ENCODE measurements at places on chromosomes 7 and 10. TPM values are rescaled to one million over a fixed set of nuclear protein-coding genes. Genes with fewer than 3 reads are reported as not detected.

- no peak overlapping the region for H3K27ac ChIP-seq
- DNase-seq: no peak
- peaks cover 24% of the 10 kb centered on the region for H3K4me1 ChIP-seq
- H3K36me3 ChIP-seq: no peaks in the 10 kb centered on the region
These were observed 18.2 kb downstream of the SNX8 start for GRCh38 chr7:2295936-2296620.

DNA sequence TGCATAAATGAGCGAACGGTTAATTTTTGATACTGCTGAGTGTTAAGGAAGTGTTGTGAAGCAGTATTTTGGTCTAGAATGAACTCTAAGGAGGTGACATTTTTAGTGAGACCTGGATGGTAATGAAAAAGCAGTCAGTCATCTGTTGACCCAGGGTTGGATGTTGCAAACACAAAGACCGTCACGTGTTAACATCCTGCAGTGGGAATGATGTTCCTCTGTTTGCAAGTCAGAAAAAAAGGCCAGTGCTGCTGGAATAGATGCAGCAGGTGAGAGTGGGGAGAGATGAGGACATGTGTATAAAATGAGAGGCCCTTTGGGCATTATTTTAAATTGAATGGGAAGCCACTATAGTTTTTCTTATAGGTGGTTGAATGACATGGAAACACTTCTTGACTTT lies 39.3 kb downstream of the INSYN2A start:
- H3K36me3 ChIP-seq: no peaks in the 10 kb centered on the region
- H3K27me3 ChIP-seq: no peaks in the 10 kb centered on the region
- no peak overlapping the region for H3K27ac ChIP-seq
- no peak overlapping the region for H3K4me3 ChIP-seq
- H3K4me1 ChIP-seq: peaks cover 10% of the 10 kb centered on the region
- no peak for DNase-seq

GRCh38 chr10:51462076-51462779 lies 237.2 kb downstream of the CSTF2T start:
- DNase-seq: no peak
- H3K4me1 ChIP-seq: peaks cover 12% of the 10 kb centered on the region
- H3K27ac ChIP-seq: no peak overlapping the region

- peak overlapping the region; percentile 10 for H3K4me3 ChIP-seq
- no peak overlapping the region for H3K27ac ChIP-seq
- H3K27me3 ChIP-seq: no peaks in the 10 kb centered on the region
- no peaks in the 10 kb centered on the region for H3K36me3 ChIP-seq
- no peak for DNase-seq
These were observed 244.5 kb upstream of the ETV1 start for GRCh38 chr7:14233868-14234369.

- peak; percentile 83 for DNase-seq
- no peaks in the 10 kb centered on the region for H3K27me3 ChIP-seq
- H3K4me1 ChIP-seq: peaks cover 10% of the 10 kb centered on the region
- no peaks in the 10 kb centered on the region for H3K36me3 ChIP-seq
- H3K4me3 ChIP-seq: no peak overlapping the region
- H3K27ac ChIP-seq: no peak overlapping the region
These were observed 617.2 kb downstream of the AUTS2 start for GRCh38 chr7:70215491-70215890.

PAX4 gene
- total RNA-seq: not detected
